H1 (cell line): ENCODE measurements at places on chromosomes 1 and 21. TPM values are rescaled to one million over a fixed set of nuclear protein-coding genes. Genes with fewer than 3 reads are reported as not detected.

Gene KIF21B
- polyA plus RNA-seq, result 10.8 and 20.1 TPM in 2 replicates

Gene NHLH1
- polyA plus RNA-seq, result 0.91 and 1.2 TPM in 2 replicates

Gene SLAMF7
- not detected in 2 replicates for polyA plus RNA-seq

Gene C1QC
- polyA plus RNA-seq, result not detected in 2 replicates

Gene GABPB2
- polyA plus RNA-seq, result 1.4 and 1.8 TPM in 2 replicates

Gene ATP6V0B
- 302 and 308 TPM in 2 replicates for polyA plus RNA-seq

Gene CFAP45
- 0.05 and 0.11 TPM in 2 replicates for polyA plus RNA-seq

Gene ANGPTL7
- not detected in 2 replicates for polyA plus RNA-seq

Gene KMO
- not detected in 2 replicates for polyA plus RNA-seq

Gene C1orf185
- not detected in 2 replicates for polyA plus RNA-seq

Gene RBM11
- polyA plus RNA-seq, result 6.2 and 10.1 TPM in 2 replicates

DNA sequence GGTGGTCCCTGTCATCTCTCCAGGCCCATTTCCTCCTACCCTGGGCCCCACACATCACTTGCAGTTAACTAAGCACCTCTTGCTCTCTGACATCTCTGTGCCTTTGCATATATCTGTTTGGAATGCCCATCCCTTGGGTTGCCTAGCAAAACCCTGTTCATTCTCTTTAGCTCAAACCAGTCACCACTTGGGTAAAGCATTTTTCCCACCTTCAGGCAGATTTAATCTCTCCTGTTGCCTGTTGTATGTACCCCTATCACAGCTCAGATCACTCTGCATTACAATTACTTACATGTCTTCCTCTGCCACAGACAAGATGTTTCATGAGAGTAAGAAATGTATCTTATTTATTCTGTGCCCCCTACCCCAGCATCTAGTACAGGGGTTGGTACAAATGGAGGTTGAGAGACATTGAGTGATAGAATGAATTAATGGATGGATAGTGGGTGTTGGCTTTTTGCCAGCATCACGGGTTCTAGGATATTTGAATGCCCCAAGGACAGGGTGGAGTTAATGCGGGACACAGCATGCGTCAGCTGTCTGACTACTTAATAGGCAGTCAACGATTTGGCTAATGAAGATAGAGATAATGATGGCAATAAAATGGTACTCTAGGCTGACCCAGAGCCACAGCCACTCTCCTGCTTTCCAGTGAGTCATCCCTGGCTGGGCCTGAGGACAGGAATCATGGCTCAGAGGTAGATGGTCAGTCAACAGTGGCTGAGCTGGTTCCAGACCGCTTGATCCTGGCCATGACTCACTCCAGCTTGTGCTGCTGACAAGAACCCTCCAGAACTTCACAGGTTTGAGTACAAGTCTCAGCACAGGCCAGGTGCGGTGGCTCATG, 6.5 kb downstream of the NR0B2 start:
- DNase-seq, result no peak

DNA sequence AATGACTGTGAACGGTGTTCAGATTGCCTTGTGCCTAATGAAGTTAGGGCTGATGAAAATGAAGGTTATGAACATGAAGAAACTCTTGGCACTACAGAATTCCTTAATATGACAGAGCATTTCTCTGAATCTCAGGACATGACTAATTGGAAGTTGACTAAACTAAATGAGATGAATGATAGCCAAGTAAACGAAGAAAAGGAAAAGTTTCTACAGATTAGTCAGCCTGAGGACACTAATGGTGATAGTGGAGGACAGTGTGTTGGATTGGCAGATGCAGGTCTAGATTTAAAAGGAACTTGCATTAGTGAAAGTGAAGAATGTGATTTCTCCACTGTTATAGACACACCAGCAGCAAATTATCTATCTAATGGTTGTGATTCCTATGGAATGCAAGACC, 96.6 kb downstream of the ZFYVE9 start:
- no peak for DNase-seq

GRCh38 chr1:201212056-201212455, 21.4 kb downstream of the IGFN1 start:
- DNase-seq, result no peak

GRCh38 chr1:89556726-89557444, 32.3 kb downstream of the LRRC8B start:
- DNase-seq, result no peak

GRCh38 chr1:28482138-28482537, 23.7 kb upstream of the RCC1 start:
- DNase-seq, result no peak

DNA sequence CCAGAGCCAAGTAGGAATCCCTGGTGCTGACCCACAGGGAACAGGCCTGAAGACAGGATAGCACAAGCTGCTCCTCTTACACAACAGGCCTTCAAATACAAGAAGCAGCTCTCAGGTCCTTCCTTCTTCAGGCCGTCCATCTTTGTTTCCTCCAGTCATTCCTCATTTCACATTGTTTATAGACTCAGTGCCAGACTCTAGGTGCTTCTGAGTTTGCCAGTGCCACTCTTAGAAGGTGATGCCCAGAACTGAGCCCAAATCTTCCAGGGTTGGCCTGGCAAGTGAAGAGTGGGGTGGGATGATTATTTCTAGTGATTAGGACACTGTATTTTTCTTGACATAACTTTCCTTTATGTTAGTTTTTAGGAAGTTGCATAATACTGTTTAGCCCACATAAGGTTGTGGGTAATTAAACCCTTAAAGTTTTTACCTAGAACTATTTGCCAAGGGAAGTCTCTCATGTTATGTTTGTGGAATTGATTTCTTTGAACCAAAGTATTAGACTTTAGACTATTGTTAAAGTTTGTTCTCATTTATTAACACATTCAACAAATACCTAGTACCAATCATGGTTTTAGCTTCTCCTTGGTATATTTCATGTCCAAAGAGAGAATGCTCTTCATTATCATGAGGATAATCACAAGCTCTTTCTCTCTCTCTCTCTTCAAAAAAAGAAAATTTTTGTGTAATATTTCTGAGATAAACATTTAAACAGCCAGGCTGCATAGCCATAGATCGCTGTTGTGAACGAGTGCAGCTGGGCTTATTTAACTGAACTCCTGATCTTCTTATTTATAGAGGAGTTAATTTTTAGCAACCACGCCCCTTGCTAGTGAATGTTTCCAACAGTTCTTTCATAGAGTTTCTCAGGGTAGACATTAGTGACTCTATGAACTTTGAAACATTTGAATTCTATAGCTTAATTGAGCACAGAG, 47.7 kb downstream of the PGM1 start:
- no peak for DNase-seq

GRCh38 chr21:35922618-35923017, 137.7 kb downstream of the SETD4 start:
- DNase-seq, result no peak

GRCh38 chr1:156081180-156081916, 917 bp downstream of the MEX3A start:
- DNase-seq, result no peak

- DNase-seq, result no peak
Measured at GRCh38 chr1:182601416-182601786, 2.8 kb downstream of the RGS16 start.

- no peak for DNase-seq
Measured at GRCh38 chr1:218965821-218966220, 207.9 kb upstream of the LYPLAL1 start.

DNA sequence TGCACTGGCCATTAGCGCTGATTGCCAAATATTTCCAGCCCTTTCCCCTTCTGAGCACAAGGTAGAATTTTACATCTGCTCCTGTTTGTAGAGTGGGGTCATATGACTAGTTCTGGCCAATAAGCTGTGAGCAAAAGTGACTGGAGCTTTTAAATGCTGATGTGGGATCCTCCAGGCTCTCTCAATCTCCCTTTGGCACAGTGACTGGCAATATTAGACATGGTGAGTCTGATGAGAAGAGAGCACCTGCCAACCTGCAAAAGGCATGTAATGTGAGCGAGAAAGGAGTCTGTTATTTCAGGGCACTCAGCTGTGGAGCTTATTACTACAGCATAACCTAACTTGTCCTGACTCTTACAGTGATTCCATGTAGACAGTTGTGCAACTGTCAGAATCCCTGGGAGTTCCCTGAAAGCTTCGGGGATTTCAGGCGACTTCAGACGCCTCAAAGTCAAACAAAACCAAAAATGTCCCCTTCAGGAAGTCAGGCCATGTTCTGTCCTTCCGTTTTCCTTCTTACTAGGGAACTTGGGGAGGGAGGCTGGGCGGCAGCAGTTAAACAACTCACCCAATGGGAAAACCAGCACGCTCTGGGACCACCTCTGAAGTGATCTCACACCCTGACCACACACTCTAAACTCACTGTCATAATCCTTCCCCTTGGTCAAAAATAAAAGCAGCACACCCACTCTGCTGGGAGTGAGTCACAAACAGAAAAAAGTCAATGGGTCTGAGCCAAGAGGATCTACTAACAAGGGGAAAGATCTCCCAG, 3.6 kb upstream of the RASSF5 start:
- no peak for DNase-seq

GRCh38 chr1:180117764-180118116, 36.9 kb upstream of the QSOX1 start:
- DNase-seq, result no peak

- no peak for DNase-seq
Measured at GRCh38 chr1:221874285-221875003, 132.6 kb upstream of the DUSP10 start.

GRCh38 chr21:43908167-43908566, 43.1 kb downstream of the AGPAT3 start:
- DNase-seq, result no peak

DNA sequence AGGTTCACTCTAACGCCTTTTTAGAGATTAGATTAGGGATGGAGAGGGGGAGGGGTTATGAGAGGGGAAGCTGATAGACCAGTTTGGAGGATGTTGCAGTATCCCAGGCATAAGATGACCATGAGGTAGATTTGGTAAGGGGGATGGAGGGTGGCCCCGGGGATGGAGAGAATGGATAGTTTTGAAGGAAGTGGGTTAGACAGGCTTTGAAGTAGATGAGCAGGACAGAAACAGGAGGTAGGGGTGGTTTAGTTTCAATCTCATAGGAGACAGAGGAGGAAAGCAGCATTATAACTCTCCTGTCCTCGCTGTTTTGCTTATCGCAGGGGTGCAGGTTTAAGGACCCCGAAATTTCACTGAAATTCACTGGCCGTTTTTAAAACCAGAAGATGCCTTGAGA, 11.8 kb downstream of the UBIAD1 start:
- DNase-seq, result no peak

DNA sequence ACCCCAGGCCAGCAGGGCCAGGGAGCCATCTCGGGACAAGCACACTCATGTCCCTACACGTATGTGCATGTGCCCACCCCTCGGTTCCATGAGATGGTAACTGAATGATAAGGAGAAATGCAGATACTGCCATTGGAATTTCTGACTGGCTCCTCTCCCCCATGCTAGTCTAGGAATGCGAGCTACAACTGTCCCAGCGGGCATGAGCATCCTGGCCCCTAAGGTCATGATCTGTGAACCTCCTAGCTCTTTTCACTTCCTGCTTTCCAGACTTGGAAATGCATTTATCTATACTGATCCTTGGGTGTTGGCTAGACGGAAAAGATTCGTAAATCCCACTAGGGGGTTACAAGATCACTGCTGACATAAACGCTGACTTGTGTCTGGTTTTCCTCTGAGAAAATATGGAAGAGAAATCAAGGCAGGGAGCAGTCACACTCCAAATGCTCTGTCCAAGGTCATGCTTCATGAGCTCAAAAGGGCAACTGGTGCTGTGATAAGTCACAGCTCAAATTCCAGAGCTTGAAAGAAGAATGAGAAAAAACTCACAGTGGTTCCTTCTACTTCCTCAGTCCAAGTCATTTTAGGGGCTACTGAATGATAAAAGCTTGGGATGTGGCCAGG, 49.8 kb downstream of the SLC45A1 start:
- DNase-seq, result no peak

DNA sequence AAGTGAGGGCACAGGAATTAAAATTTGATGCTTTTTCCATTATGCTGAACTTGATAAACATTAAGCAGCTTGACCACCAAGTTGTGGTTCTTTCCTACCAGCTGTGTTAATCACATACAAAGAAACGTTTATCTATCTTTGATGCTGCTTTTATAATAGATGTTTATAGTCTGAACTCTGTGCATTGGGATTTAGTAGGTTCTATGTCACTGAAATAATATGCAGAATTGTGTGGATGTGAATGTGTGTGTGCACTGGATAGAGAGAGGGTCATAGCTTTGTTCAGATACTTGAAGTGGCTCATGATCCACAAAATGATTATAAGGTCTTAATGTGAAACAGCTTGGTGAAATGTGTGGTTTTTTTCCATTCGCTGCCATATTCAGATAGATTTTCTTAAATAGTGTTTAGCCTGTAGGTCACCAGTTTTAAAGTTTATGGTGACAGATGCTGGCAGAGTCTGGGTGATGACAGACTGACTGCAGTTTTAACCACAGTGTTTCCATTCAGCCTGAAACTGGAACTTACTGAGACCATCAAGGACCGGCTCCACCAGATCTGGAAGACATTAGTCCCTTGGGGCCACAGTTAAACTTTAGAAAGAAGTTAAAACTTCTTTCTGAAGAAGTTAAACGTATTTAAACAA, 10.2 kb downstream of the DDI2 start:
- no peak for DNase-seq

DNA sequence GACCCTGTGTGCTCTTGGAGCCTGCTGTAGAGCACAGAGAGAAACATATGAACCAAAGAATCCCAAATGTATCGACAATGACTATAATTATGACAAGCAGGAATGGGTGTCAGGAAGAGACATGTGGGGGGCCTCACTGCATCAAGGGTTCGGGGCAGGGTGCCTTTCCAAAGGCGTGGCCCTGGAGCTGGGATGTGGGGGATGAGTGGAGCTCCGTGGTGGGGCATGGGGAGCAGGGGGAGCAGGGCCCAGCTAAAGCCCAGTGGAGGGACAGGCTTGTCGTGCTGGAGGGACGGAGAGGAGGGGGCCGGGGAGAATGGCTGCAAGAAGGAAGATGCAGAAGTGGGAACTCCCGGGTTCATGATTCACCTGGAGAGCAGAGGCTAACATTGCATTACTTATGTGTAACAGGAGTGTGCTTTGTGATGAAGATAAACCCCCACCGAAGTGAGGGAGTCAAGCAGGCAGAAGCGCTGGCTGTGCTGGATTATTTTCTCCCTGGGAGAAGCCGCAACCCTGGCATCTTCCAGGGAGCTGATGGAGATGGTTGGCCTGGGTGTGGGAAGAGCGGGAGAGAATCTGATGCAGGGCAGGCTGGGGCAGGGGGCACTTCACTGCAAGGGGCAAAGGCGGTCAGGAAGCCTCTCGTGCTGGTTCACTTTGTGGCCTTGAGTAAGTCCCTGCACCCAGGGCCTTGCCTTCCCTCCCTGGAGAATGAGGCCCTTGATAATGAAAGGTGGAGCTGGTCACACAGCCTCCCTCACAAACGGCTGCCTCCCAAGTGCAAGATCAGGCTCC, 124.6 kb upstream of the RUNX3 start:
- no peak for DNase-seq

GRCh38 chr21:42988236-42988965, 14.0 kb downstream of the PKNOX1 start:
- no peak for DNase-seq

GRCh38 chr1:121408354-121408753, 223.6 kb downstream of the SRGAP2C start:
- no peak for DNase-seq

- no peak for DNase-seq
Measured at GRCh38 chr21:39657091-39657689, 44.5 kb downstream of the B3GALT5 start.
